Putamen (tissue), 1 donor: ENCODE measurements at places on chromosomes 11 and 22.

GRCh38 chr22:45645526-45646414, 25.9 kb upstream of the ATXN10 start:
- peak; percentile 16 for DNase-seq

DNA sequence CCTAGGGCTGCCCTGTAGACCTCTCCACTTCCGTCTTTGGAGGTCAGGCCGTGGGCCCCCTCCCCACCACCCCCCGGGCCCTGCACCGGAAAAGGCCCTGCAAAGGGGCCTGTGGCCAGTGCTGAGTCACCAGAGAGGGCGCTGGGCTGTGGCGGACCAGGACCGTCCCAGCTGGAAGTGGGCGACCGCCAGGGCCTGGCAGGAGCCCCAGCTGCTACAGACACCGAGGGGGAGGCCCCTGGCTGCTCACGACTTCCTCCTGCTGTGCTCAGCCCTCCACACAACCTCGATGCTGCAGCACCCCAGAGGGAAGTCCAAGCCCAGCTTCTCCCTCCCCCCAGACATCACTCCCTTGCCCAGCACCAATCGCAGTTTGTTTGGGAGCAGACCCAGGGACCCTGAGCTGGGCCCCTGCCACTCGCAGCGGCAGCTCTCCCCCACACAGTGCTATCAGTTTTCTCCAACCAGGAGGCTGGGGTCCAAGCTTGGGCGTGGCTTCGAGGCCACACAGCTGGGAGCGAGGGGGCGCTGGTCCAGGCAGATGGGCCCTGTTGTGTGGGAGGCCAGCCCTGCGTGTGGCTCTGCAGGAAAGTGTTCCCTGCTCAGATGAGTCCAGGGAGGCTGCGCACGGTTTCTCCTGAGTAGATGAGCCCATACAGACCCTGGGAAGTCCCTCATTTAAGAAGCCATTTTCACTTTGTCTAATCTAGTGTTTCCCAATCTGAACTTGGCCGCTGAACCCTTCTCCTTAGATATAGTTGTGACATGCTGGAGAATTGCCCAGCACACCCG, 5.6 kb upstream of the SH3BP1 start:
- peak; percentile 71 for DNase-seq

DNA sequence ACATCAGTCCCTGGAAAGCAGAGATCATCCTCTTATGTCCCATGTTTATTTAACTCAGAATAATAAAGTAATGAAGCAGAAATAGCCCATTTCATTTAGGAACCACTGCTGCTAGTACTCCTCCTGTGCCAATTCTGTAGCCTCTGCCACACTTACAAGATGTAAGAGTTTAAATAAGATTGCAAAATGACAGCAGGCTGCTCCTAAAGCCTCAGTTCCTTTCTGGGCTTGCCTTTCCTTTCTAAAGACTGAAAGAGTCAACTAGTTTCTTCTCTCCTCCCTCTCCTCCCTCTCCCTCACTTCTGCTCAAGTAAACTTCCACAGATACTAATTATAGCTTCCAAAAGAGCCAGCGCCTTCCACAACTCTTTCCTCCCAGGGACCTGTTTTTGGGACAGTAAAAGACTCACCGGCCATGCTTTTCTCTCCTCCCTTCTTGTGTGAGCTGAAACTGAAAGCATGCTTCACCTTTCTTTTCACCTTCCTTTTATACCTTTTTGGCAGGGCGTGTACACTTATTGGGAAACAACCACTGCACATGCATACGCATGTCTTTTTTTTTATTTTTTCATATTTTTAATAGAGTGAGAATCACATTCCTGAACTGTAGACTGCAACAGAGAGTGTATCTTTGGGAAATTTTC, 26.1 kb upstream of the CARD16 start:
- no peak for DNase-seq

DNA sequence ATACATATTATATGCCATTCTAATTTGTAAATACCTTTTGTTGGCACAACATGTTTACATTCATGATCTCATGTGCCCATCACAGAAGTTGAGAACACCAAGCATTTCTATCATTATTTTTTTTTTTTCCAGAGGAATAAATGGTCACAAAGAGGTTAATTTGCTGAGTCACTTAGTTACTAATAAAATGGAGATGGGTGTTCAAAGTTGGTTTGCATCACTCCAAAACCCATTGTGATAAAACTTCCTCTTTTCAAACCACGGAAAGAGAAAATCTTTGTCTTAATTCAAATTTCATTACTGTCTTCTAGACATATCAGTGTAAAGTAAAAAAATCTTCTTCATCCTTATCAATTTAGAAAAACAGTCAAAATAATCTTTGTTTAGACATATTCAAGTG, 636.8 kb upstream of the CCDC179 start:
- no peak for DNase-seq

DNA sequence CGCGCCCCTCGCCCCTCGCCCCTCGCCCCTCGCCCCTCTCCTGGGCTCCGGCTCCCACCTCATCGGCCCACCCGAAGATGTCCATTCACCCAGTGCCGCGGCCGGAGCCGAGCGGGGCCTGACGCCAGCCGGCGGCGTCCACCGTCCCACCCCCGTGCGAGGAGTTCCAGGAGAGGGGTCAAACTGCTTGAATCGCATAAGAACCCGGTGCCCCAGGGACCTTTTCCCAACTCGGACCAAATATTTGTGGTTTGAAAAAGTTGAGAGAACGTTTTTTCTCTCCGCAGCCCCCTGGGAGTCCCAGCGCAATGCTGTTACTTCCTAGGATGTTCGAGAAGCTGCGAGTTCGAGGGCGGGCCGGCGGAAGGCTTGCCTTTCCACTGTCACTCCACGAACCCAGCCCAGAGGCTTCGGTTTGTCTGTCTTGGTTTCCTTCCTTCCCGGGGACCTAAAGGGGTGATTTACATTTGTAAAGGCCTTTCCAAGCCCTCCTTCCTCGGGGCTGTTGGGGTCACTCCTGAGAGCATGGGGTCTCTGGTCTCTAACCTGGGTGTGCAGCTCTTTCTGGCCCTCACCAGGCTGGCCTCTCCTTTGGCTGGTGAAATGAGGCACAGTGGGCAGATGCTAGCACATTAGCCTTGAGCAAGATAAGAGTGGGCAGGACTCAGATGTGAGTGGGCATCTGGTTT, 38.0 kb downstream of the ETS1 start:
- DNase-seq = no peak

GRCh38 chr22:41398921-41399320, 17.2 kb downstream of the TEF start:
- no peak for DNase-seq

GRCh38 chr11:65305501-65306268, 9.0 kb upstream of the CDC42EP2 start:
- no peak for DNase-seq

DNA sequence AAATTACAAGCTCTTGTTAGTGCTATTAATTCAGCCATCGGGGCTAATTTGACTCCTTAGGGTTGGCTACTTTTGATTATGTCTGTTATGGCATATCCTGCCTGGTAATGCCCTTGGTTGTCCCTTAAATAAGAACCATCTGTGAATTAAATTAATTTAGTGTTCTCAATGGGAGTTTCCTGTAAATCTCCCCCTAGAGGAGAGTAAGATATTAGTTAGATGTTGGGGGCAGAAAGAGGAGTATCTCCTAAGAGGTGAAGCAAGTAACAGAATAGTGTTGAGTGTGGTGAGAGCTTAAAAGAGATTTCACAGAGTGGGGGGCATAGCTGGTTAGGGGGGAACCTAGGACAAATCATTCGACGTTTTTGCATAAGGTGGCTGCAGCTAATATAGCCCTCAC, 1126.9 kb downstream of the JRKL start:
- no peak for DNase-seq

- DNase-seq = no peak
Measured at GRCh38 chr11:26844963-26845362, 123.1 kb upstream of the SLC5A12 start.

DNA sequence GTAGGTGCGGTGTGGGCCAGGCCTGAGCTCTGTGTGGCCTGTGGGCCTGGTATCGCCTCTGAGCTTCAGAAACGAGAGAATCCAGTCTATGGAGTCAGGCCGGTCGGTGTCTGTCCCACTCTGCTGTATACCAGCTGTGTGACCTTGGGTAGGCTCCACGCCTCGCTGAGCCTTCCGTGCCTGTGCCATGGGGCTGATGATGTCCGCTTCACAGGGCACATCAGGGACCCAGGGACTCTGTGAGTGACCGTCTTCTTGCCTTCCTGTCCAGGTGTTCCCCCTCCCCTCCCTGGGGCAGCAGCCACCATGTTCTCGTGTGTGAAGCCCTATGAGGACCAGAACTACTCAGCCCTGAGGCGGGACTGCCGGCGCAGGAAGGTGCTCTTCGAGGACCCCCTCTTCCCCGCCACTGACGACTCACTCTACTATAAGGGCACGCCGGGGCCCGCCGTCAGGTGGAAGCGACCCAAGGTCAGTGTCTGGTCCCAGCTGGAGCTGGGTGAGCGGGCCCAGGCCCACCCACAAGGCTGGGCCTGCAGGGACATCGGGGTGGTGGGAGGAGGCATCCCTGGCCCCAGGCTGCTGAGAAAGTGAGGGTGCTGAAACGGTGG, 17.9 kb downstream of the CAPN5 start:
- no peak for DNase-seq

- DNase-seq = no peak
Measured at GRCh38 chr11:9201372-9202162, 63.6 kb downstream of the DENND5A start.

DNA sequence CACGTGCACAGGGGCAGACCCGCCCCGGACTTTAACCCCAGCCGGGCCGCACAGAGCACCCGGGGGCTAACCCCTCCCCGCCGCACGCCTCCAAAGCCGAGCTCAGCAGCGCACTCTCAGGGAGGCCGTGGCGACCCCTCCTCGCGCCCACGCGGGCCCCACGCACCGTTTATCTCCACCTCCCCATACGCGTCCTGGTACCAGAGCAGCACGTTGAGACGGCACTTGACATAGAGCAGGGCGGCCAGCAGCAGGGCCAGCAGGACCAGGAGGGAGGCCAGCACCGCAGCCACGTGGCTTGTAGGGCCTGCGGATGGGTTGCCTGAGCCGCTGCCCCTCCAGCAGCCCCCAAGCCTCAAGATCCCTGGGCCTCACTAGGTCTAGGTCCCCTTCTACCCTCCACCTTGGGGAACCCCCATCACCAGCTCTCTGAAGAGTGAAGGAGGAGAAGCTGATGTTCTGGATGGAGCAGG, 7.1 kb downstream of the SIGIRR start:
- DNase-seq = no peak

DNA sequence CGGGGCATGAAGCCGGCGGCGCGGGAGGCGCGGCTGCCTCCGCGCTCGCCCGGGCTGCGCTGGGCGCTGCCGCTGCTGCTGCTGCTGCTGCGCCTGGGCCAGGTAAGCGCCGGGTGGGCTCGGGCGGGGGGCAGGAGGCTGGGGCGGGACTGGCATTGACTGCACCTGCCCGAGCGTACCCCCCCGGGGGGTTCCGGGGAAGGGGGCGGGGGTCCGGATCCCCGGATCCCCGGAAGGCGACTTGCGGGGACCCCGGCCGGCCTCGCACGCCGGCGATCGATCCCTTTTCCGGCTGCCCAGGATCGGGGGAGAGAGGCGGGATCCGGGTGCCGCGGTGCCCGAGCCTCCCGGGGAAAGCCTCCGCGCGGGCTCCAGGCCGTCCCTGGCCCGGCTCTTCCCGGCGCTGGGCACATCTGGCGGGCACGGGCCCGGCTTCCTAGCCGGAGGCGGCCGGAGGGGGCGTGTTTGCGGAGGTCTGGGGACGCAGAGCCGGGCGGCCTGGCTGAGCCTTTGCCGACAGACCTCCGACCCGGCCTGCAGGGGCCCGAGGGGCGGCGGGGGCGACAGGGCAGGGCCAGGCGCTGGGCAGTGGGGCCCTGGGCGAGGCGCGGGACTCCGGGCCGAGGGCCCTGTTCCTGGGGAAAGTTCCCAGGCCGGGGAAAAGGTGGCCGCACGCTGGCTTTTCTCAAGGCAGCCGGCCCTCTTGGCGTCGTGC, 705 bp downstream of the PTPRJ start:
- DNase-seq = peak; percentile 36

DNA sequence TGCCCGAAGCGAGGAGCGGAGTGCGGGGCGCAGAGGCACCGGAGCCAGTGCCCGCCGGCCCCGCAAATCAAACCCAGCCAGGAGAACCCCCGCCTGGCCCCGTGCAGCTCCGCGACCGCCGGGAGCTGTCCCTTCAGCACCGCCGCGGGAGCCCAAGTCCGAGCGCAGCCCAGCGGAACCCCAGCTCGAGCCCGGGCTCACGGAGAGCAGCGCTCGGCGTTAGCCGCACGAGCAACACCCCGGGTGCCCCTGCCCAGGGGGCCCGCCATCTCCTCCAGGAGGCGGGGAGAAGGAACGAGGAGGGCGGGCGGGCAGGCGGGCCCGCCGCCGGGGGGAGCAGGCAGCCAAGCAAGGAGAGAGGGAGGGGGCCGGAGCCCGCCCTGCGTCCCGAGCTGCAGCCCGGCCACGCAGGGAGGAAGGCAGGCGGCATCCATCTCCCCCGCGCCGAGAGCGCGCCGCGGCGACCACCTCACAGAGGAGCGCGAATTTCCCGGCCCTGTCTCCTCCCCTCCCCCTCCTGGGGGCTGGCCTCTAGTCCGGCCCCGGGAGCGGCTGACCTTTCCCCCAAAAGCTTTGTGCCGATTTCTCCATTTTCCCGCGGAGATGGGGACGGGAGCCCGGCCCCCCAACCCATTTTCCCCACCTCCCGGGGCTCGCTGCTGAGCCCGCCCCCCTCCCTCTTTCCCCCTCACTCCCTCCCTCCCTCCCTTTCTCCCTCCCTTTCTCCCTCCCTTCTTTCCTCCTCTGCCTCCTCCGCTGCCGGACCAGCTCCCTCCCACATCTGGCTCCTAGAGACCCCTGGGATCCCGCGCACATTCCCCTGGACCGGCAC, 621 bp downstream of the KCNC1 start:
- peak; percentile 33 for DNase-seq

DNA sequence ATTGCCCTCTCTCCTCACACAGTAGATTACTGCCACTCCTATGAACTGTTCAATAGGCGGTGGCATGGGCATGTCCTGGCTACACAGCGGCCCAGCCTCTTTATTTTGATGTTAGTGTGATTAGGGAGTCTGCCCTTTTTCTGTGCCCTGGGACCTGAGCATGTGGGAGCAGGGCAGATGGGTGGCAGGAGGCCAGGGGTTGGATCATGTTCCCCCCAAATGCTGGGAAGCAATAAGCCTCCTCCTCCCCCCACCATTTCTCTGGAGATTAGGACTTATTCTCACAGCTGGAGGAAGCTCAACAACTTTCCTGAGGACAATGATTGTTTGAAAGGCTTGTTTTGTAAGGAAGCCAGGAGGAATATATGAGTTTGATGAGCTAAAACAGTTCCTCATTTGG, 848 bp downstream of the HEPN1 start:
- no peak for DNase-seq

DNA sequence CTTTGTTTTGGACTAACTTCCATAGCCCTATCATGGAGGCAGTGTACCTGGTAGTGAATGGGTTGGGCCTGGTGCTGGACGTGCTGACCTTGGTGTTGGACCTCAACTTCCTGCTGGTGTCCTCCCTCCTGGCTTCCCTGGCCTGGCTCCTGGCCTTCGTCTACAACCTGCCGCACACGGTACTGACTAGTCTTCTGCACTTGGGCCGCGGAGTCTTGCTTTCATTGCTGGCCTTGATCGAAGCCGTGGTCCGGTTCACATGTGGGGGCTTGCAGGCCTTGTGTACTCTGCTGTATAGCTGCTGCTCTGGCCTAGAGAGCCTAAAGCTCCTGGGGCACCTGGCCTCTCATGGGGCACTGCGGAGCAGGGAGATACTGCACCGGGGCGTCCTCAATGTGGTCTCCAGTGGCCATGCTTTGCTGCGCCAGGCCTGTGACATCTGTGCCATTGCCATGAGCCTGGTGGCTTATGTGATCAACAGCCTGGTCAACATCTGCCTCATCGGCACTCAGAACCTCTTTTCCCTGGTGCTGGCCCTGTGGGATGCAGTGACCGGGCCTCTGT, 846 bp downstream of the RNF26 start:
- DNase-seq = no peak

- DNase-seq = no peak
Measured at GRCh38 chr22:47031628-47031915, 269.1 kb downstream of the TBC1D22A start.

- no peak for DNase-seq
Measured at GRCh38 chr22:49535527-49536125, 292.0 kb downstream of the BRD1 start.
